ENCODE measurements at places on chromosomes 5 and 9.

- no peak for DNase-seq
Observed at GRCh38 chr9:21268347-21268657, 28.5 kb upstream of the IFNA14 start.

GRCh38 chr5:116669261-116670031 lies 94.8 kb upstream of the SEMA6A start:
- no peak for DNase-seq

- peak; percentile 87 for DNase-seq
Observed at GRCh38 chr5:25858019-25858418, 1180.4 kb downstream of the CDH9 start.

DNA sequence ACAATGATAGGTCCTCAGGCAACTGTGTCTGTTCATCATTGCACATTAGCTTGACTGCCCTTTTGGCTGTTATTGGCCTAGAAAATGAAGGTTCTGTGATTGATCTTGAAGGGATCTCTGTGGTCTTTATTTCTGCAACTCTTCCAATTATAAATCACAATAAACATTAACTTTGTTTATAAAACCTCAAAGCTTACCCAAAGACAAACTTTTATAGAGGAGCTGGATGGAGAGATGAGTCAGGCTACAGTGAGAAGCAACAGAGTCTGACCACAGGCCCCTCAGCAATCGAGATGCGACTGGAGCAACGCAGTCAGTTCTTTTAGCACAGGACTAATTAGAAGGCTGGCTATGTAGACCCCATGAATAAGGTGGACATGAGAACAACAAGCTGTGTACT lies 5.3 kb downstream of the MACROH2A1 start:
- no peak for DNase-seq

DNA sequence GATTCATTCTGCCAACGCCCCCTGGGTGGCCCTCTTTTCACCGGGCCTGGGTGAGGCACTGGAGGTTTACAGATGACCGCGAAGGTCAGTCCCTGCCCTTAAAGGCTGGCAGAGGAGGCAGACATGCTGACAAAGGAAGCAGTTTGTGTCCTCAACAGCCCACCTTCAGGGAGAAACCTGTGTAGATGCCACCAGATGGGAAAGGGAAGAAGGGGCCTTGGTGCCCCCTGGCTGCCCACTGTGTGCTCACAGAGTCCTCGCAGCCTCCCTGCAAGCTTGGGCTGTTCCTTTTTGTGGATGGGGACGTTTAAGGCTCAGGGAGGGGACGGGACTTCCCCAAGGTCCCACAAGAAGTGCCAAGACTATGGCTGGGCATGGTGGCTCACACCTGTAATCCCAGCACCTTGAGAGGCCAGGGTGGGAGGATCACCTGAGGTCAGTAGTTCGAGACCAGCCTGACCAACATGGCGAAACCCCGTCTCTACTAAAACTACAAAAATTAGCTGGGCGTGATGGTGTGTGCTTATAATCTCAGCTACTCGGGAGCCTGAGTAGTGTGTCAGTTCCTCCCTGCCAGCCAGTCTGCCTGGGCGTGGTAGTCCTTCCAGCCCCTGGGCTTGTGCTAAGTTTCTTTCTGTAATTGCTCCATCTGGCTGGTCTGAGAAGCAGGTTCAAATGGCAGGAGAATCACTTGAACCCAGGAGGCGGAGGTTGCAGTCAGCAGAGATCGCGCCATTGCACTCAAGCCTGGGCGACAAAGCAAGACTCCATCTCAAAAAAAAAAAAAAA lies 36.2 kb downstream of the NEK6 start:
- no peak for DNase-seq

- DNase-seq, result no peak
Observed at GRCh38 chr5:41831155-41831554, 39.1 kb downstream of the OXCT1 start.

- DNase-seq, result no peak
Observed at GRCh38 chr9:6600426-6600825, 45.1 kb downstream of the GLDC start.

- DNase-seq, result no peak
Observed at GRCh38 chr5:180474569-180474968, 19.6 kb upstream of the CNOT6 start.

Data from WTC11 (cell line).